Stimulated activated CD4-positive, alpha-beta T cell treated with anti-CD3 and anti-CD28 coated beads, TNF-alpha, amount 100 ng/mL, for 24 hours (primary cell): ENCODE measurements at places on chromosomes 6 and 20.

GRCh38 chr6:14966906-14967711, 278.8 kb upstream of the JARID2 start:
- DNase-seq = no peak

GRCh38 chr6:115365783-115366182, 694.9 kb downstream of the FRK start:
- no peak for DNase-seq

DNA sequence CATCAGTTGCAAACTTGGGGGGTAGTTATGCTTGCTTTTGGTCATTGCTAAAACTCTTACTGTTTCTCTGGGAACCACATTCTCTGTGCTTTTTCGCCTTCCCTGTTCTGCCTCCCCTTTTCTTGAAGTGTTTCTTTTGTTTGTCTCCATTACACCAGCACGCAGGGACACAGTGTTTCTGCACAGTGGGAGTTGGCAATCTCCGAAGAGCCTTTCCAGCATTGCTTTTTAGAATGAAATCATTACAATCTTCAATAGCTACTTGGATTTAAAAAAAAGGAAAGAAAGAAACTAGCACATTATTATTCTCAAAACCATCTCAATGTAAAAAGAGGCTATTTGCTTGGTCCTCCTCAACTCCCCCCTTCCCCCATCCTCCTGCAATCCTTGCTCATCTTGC, 536.7 kb upstream of the MMS22L start:
- no peak for DNase-seq

DNA sequence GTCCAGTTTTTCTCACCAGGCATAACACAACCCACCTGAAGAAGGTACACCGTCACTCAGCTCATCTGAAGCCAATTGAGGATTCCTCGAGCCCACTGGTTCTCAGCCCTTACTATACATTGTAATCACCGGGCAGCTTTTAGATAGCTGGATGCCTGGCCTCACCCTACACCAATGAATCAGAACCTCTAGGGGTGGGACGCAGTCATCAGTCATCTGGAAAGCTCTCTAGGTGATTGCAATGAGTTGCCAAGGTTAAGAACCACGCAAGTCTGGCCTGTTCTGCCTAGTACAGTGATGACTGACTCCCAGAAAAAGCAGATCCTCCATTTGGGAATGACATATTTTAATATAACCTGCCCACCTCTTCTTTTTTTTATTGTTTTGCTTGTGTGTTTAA, 41.1 kb downstream of the MC3R start:
- DNase-seq = no peak
